ENCODE measurements at places on chromosomes 3 and 15.

DNA sequence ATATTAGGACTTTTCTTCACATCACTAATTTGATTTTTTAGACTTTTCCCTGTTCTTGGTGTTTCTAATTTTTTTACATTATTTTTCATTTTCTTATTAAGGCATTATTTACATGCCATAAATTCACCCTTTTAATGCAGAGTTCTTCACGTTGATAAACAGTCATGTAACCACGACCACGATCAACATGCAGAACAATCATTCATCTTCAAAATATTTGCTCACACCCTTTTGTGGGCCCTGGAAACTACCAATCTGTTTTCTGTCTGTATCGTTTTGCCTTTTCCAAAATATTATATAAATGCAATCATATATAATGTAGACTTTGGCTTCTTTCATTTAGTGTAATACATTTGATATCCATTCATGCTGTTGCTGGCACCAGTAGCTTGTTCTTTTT, 48.7 kb downstream of the ARRDC4 start:
- DNase-seq, result no peak

DNA sequence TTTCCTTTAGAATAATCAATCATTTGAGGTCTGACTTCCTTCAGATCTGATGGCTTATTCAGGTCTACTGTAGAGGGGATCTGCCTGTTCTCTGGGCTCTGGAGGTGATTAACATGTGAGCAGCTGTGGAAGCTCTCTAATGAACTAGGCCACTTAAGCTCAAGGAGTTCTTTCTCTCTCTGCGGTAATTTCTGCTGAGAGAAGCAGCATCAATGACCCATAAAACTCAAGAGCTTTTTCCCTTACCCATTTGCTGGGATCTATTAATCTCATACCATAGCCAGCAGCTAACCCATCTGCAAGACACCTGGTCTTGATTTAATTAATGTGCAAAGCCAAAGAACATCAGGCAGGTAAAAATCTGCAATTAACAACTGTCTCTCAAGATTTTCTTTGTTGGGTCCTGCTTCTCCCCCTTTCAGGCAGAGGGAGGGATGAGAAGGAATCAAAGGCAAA, 73.2 kb upstream of the DLG1 start:
- no peak for DNase-seq

- no peak for DNase-seq
These were observed 25.6 kb downstream of the SLC7A14 start for GRCh38 chr3:170560296-170560695.

DNA sequence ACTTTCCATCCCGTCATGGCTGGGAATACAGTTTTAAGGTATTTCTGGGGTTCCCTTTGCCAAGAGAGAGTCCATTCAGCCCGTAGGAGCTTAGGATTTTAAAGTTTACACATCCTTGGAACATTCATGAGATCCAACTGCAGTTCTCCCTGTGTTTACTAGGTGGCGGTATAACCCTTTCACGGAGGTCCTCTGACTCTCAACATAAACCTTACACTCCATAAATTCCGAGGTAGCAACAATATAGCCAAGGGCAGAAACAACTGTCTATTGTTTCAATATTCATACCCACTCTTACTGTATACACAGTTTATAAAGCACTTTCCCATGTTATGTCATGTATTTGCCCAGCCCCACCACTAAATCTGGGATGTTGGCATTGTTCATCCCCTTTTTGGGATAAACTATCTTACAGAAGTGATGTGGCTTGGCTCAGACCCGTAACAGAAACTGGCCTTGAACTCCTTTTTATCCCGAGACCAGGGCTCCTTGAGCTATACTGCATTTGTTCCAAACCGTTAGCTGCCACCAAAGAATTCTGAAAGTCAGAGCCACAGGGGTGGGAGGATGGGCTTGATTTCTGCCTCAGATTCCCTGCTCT, 69.2 kb upstream of the COL6A5 start:
- no peak for DNase-seq

GRCh38 chr3:134334231-134334900, 39.9 kb downstream of the AMOTL2 start:
- no peak for DNase-seq

GRCh38 chr15:63169788-63170187, 12.5 kb upstream of the RPS27L start:
- DNase-seq, result no peak

- DNase-seq, result no peak
These were observed 21.8 kb downstream of the GREM1 start for GRCh38 chr15:32739522-32740063.

DNA sequence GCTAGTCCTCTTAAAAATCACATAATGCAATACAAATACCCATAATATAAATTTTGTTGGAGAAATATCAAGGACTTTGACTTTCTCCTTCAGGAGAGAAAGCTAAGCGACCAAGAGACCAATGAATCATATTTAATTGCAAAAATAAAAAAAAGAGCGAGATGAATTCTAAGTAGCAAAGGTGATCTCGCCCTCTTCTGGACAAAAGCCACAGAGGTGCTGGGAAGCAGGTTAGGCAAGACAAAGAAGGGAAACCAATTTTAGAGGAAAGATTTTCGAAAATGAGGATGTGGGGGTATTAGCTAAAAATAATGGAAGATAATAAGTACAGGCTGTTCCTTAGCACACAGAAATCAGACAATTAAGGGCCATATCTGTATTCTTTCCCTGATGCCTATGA, 111.4 kb upstream of the PLAAT1 start:
- DNase-seq, result no peak

GRCh38 chr15:68335251-68335650, 57.7 kb downstream of the FEM1B start:
- no peak for DNase-seq

DNA sequence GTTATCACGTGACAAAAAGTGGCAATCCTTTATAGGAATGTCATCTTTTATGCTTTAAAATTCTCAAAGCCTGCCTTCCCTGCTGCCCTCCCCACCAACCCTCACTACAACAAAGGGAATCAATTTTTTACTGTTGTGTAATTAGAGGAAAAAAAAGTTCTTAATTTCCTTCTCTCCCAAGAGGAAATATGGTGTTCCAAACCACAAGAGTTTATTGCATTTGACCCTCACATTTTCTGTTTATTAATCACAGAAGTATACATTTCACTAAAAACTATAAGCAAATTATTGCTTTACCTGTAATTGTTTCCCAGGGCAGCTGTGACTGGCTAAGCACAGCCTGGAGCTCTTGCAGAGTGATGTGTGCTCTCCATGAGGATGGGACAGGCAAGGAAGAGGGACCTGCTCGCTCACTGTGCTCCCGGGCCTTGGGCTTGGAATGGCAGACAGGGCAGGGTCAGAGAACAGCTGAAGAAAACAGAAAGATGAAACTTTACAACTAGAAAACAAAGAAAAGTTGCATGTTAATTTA, 31.3 kb upstream of the ATP10A start:
- DNase-seq, result no peak

- DNase-seq, result no peak
These were observed 268.1 kb downstream of the ULK4 start for GRCh38 chr3:41693799-41694198.

DNA sequence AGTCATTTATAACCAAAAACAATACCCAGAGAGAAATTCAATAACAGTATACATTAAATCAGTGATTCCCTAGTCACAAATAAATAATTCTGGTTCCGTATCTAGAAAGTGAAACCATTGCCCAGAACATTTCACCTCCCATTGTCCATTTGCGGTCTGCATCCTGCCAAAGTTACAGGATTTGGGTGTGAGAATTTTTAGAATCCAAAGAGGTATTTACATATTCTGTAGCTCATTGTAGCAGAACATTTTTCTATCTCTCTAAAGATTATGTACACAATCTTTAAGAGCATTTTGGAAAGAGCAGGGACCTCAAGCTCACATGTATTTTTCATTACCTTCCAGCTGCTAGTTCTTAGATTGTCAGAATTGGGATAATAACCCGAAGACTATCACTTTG, 261.6 kb downstream of the CHL1 start:
- no peak for DNase-seq

GRCh38 chr3:3013317-3014052, 96.7 kb downstream of the IL5RA start:
- no peak for DNase-seq

DNA sequence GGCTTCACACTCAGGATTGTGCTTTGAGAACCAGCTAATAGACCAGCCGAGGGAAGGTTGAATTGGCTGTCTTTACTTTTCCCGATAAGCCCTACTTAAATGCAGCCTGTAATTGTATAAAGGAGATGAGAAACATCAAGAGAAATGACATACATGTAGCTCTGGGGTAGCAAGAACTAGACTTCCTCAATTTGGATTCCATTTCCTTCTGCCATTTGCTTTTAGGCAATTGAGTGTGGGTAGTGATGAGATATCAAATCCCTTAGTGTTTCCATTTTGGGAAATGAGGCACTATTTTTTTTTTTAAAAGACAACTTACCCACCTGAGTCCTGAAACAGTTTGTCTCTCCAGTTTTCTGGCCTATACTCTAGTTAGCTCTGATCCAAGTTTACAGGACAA, 2.2 kb downstream of the INAFM2 start:
- DNase-seq, result no peak

- DNase-seq, result no peak
These were observed 196.6 kb downstream of the EBLN2 start for GRCh38 chr3:73258057-73258456.

All from caudate nucleus (tissue), 63 donors.